ENCODE measurements at places on chromosomes 12 and 14.

DNA sequence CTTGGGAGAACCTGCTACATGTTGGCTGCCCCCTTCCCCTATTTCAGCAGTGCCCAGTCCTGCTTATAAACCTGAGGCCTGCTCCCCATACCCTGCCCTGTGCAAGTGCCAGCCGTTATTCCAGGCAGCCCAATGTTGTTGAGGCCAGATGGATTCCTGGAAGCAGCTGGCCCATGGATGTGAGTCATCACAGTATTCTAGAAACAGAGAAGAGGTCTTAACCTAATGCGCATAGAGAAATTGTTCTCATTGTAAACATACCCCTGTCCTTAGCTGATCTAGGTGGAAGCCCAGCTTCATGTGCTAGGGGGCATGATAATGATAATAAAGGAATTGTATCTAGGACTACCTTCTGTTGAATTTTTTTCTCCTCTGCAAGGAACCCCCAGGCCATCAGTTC lies 69.7 kb downstream of the TSPAN11 start:
- DNase-seq, result no peak

DNA sequence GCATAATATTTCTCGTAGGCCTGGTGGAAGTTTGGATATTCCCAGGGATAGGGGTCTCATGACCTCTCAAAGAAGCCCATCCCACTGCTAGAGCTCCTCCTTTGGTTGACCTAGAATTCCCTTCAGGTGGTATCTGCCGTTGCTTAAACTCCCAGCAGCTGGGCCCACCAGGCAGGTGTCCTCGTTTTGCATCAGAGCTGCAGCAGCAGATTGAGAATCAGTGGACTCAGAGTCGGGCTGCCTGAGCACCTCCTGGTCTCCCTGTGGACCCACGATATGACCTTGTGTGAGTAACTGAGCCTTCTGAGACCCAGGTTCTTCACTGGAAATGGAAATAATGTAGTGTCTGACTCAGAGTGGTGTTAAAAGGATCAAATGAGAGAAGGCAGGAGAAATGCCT lies 132.7 kb downstream of the PAPOLA start:
- DNase-seq, result no peak

DNA sequence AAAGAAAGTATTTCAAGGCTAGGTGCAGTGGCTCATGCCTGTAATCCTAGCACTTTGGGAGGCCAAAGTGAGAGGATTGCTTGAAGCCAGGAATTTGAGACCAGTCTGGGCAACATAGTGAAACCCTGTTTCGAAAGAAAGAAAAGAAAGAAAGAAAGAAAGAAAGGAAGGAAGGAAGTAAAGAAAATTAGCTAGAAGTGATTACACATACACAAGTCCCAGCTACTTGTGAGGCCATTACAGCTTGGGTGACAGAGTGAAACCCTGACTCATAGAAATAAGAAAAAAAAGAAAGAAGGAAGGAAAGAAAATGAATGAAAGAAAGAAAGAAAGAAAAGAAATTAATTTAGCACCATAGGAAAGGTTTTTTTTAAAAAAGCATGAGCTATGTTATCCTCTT lies 33.3 kb upstream of the PPP1CC start:
- DNase-seq, result no peak

GRCh38 chr12:19792028-19792427 lies 352.7 kb downstream of the AEBP2 start:
- DNase-seq, result no peak

DNA sequence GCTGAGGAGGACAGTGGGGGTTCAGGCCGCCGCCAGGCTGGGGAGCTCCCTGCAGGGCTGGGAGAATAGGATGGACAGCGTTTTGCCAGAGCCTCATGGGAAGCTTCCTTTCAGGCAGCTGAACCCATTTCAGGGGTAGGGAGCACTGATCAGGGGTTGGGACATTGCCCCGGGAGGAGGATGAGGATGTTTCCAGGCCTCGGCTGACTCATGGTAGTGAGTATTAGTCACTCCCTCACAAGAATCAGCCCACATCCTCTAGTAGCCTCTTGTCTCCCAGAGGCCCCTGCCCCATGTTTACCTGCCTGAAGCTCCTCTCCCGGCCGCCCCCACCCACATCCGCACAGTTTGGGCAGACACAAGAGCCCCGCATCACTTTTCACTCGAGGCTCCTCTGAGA lies 89.8 kb downstream of the ZFP36L1 start:
- no peak for DNase-seq

GRCh38 chr12:10584415-10584814 lies 29.0 kb downstream of the MAGOHB start:
- DNase-seq, result no peak

GRCh38 chr14:81605660-81606059 lies 72.0 kb upstream of the SEL1L start:
- no peak for DNase-seq

GRCh38 chr14:94476023-94476422 lies at the start of gene SERPINA9:
SERPINA9 (minus strand) TSS chr14:94476197; CDS start chr14:94469840, 6,357 bp downstream.
- DNase-seq, result no peak

DNA sequence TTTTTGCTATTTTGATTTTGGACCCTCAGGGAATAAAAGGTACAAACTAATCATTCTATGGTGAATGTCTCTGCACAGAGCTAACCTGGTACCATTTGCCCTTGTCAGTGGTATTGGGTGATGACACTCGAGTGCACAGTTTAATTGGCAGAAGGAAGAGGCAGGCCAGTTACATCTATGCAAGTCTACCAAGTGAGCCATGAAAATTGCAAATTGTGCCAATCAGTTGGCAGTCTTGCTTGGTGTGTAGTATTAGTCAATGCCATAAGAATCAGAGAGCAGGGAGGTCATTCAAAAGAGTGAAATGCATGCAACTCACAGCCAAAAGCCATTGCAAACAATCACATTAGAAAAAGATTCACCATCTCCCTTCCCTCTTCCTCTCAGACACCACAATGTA lies 479.6 kb downstream of the ADAMTS20 start:
- no peak for DNase-seq

DNA sequence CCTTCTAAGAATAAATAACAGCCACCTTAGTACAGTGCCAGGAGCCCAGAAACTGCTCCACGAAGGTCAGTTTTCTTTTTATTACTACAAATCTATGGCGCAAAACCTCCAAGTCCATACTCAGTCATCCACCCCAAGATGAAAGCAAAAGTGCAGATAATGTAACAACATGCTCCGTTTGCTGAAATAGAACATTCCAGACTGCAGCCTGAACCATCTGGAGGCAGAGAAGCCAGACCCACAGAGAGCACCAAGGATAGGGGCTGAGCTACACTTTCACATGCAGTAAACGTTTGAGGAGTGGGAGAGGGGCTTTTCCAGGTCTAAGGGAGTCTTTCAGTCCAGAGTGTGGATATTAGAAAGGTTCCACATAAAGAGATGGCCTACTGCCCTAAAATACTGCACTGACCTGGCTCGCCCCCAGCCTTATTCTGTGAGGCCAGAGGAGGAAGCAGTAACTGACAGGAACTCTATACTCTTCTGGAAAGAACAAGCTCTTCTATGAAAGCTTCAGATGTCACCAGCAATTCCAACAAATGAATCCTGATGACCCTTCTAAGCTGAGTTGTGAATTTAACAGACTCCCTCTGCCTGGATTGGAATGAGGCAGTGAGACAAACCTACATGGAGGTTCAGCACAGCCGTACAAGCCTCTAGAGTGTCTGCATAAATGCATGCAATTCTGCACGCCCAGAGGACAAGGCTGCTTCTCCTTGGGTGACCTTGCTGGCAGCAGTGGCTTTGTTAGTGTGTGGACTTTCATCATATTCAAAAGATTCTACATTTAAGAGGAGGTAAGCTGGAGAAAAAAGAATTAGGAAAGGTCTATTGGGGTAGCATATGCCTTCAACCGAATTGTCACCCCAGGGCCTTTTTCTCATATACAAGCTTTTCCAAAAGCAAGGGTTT lies 153.9 kb upstream of the EGLN3 start:
- DNase-seq, result no peak

GRCh38 chr12:116484807-116485206 lies 74.4 kb upstream of the MAP1LC3B2 start:
- no peak for DNase-seq

GRCh38 chr12:2957816-2958431 lies 1.3 kb upstream of the TEAD4 start:
- DNase-seq, result peak; percentile 46

- DNase-seq, result no peak
Measured at GRCh38 chr14:97116546-97116945, 319.4 kb downstream of the VRK1 start.

DNA sequence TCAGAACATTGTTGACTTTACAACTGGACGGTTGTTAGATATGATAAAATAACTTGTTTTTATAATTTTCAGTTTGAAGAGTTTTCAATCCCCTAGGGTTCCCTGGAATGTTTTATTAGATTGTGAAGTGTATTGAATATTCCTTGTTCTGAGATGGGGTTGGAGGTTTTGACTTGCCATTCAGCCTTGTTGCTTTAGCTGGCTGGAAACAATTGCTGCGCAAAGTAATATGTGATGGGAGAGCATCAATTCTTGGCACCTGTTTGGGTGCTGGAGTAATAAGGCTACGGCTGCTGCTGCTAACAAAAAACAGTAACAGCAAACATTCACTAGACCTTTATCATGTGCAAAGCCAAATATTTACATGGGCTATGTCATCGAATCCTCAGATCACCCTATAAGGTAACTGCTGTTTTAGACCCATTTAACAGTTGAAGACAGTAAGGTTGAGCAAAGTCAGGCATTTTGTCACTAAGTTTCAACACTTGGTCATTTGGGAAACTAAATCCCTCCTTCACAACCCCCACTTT lies 241.0 kb upstream of the TBX3 start:
- no peak for DNase-seq

DNA sequence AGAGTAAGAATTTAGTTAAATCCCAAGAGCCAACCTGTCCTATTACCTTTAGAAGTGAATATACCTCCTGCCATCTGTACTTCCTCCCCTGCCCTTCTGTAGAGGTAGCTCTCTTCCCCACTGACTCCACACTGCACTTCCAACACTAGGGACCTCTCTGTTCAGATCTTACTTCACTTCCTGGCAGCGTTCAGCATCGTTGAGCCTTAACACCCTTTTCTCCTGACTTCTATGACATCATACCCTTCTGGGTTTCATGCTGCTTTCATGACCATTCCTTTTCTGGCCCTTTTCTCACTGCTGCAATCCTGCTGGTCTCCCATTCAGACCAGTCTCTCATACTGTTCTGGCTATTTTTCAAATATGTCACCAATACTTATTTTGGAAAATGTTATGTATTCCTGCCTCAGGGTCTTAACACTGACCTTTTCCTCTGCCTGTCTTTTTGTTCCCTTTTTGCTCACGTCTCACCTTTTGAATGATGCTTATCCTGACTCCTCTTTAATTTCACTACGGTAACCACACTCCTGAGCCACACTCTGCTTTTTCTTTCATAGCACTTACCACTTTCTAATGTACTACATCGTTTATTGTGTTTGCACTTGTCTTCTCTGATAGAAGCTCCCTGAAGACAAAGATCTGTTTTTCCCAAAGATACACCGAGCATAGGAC lies 67.6 kb downstream of the PLEKHA5 start:
- no peak for DNase-seq

DNA sequence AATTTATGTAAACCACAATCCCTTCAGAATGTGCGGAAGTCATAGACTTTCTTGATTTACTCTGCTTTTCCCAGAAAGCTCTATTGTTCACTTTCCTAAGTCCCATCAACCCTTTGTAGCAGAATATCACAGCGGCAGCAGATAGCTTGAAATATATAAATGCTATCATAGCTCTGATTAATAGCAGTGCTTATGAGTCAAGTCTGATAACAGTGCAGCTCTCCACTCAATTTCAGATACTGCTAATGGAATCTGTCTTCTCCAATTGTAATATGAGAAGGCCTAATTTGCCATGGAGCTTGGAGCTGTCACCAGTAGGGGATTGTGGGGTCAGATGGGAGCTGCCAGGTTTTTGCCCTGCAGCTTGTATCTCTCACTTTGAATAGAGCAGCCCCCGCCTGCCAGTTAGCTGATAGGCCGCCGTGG lies 10.9 kb downstream of the TMEM260 start:
- no peak for DNase-seq

- DNase-seq, result no peak
Measured at GRCh38 chr12:28014196-28014595, 41.7 kb upstream of the PTHLH start.

- no peak for DNase-seq
Measured at GRCh38 chr14:52663850-52664249, 31.5 kb downstream of the ERO1A start.

DNA sequence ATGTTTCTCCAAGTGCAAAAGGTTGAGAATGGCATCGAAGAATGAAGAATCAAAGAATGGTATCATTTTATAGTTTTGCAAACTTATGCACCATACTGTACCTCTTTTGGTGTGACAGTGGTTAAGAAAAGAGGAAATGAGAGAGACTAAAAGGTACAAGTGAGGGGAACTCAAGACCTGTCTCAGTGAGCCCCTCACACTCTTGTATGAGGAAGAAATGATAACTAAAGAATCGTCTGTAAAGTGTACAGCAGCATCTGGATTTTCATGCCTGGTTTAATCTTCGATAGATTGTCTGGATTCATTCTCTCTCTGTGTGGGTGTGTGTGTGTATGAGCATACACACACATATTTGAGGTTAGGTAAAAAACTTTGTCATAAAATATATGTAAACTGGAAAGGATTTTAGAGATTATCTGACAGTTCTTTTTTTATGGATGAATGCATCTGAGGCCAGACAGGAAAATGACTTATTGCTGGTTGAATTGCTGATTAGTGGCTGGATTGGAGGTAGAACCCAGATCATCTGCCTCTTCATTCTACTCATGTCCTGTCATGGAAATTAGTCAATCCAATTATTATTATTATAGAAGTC lies 16.0 kb upstream of the SLC38A2 start:
- DNase-seq, result no peak

DNA sequence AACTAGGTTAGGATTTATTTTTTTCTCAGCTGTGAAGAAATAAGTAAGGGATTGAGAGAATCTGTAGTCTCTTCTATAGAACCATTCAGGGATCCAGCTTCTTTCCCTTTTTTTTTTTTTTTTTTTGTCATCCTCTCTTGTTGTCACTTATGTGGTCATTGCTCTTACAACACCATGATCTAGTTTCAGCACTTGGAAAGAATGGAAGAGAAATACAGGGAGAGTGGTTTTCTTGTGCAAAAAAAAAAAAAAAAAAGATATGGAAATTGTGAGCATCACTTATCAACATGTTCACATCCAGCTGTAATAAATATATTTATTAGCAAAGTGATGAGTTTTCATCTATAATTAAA lies 599.3 kb downstream of the SLC6A15 start:
- DNase-seq, result no peak

DNA sequence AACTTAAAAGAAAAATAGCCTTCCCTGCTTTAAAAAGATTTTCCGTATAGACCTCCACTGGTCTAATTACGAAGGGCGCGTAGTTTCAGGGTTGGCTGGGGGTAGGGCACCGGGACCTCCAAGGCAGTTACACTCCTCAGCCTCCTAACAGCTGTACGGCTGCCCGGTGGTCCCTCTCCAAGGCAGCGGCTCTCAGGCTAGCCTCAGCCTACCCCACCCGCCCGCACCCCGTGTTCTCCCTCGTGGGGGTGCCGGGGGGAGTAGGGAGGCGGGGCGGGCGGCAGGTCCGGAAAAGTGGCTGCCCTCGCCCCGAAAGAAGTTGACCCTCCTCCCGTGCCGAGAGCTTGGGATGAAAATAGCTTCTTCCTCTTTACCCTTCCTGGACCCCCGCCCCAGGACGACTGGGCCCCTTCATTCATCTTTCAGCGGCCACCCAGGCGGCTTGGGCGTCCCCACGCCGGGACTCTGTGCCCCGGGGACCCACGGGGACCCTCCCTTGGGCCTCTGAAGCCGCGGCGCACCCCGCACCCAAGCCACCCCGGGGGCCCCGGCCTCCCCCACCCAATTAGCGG lies 991 bp upstream of the RCOR1 start:
- no peak for DNase-seq

- no peak for DNase-seq
Measured at GRCh38 chr14:81009346-81009745, 53.9 kb downstream of the TSHR start.

GRCh38 chr12:42541965-42542364 lies 47.6 kb downstream of the PRICKLE1 start:
- no peak for DNase-seq

Data from epithelial cell of prostate (primary cell).